ENCODE measurements at places on chromosomes 5 and 9.

DNA sequence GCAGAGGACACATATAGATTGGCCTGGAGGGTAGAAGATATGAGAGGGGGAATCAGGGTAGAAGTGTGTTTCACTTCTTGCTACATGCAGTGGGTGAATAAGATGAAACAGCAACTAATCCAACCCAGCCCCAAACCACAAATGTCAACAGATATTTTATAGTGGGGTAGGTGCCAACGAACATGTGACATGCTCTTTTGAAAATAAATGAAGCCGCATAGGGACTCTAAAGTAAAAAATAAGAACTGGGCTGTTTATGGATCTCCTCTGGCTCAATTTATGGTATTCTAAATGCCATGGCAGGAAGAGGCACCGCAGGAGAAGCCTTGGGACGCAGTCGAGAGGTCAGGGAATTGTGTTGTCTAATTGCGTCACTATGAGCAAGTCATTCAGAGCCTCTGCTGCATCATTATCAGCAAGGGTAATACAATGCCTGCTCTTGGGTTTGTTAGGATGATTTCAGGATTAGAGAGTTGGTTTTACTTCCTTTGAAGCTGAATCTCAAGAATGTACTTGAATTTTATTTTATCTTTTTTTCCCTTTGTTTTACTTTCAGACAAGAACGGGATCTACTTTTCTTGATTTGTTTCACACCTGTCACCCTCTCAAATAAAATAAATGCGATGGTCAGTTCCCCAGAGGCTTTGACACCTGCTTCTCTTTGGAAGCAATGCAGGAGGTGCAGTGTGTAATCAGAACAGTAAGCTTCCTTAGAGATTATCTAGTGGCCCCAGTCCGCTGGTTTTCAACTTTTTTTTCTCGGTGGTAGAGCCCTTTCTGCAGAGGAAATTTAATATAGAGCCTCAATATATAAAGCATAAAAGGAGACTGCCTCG, 375.6 kb upstream of the CLINT1 start:
- no peaks in the 10 kb centered on the region for H3K36me3 ChIP-seq
- H3K27me3 ChIP-seq = no peaks in the 10 kb centered on the region
- no peak overlapping the region for H3K27ac ChIP-seq

DNA sequence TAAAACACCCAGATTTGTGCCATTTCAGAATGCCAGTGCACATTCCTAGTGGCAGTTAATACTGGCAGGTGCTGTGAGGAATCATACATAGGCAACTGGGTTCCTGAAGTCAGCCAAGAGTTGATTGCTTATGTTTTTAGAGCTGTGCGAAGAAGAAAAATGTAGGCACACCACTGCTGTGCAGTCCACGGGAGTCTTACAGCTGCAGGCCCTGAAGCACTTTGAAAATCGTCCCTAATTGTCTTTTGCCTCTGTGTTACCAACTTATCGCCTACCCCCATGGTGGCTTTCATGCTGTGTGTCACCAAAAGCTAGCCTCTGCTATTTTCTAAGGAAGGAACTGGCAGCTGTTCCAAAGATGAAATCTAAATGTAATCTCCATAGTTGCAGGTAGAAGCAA, 263.9 kb downstream of the ARRDC3 start:
- H3K36me3 ChIP-seq = no peaks in the 10 kb centered on the region
- H3K27me3 ChIP-seq = peaks cover 7% of the 10 kb centered on the region
- peaks cover 7% of the 10 kb centered on the region for H3K4me1 ChIP-seq
- DNase-seq = no peak

DNA sequence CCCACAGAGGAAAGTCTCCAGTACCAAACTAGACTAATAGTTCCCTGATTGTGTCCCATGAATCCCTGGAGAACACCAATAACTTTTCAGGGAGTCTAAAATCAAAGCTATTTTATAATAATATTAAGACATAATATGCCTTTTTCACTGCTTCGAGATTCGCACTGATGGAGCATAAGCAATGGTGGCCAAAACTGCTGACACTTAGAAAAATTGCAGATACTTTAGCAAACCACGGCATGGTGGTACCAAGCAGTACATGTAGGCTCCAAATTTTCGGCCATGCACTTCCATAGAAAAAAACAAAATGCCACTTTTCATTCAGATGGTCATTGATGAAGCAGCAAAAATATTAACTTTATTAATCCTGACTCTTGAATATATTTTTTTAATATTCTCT, 100.3 kb upstream of the PCSK1 start:
- DNase-seq = no peak
- H3K27me3 ChIP-seq = peaks cover 7% of the 10 kb centered on the region
- H3K4me1 ChIP-seq = peaks cover 22% of the 10 kb centered on the region
- peaks cover 3% of the 10 kb centered on the region for H3K36me3 ChIP-seq

- DNase-seq = no peak
- H3K4me3 ChIP-seq = no peak overlapping the region
- peak overlapping the region; percentile 60 for H3K27ac ChIP-seq
- H3K4me1 ChIP-seq = peaks cover 60% of the 10 kb centered on the region
- peaks cover 35% of the 10 kb centered on the region for H3K36me3 ChIP-seq
Observed at GRCh38 chr9:130020618-130021017, 22.4 kb downstream of the FNBP1 start.

DNA sequence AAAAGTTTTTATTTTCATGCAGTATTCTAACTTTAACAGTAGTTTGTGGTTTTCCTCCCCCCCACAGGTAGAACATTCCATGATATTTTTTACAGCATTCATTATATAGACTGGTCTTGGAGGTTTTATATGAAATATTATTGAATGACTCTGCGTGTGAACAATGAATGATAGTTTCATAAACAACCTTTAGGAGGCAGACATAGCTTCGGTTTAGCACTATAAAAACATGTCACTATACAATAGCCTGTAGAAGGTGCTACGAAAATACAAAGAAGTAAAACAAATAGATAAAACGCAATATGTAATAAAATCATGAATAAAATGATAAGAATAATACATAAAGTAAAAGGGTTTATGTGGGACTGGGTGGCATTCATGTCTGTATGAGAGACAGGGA, 8.5 kb downstream of the KLF4 start:
- H3K36me3 ChIP-seq = no peaks in the 10 kb centered on the region
- H3K4me3 ChIP-seq = no peak overlapping the region
- no peak overlapping the region for H3K27ac ChIP-seq

DNA sequence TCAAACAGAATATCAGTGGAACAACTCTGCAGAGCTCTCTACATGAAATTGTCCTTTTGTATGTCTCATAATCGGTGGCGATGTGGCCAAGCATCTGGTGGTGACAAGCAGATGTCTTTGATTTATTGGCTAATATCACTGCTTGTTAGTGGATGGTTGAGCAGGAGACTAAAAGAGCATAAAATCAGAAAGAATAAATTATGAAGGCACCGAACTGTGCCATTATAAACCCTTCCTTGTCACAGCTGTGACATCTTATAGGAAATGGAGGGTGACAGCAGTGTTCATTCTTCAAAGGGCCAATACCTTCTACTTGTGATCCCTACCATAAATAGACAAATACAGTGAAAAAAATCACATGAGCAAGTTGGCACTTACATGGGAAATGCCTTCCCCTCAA, 1404.3 kb downstream of the MAT2B start:
- H3K27me3 ChIP-seq = no peaks in the 10 kb centered on the region
- no peak overlapping the region for H3K27ac ChIP-seq
- H3K4me1 ChIP-seq = no peaks in the 10 kb centered on the region
- H3K4me3 ChIP-seq = no peak overlapping the region
- no peak for DNase-seq
- H3K36me3 ChIP-seq = no peaks in the 10 kb centered on the region

- no peaks in the 10 kb centered on the region for H3K4me1 ChIP-seq
- H3K27me3 ChIP-seq = no peaks in the 10 kb centered on the region
- H3K36me3 ChIP-seq = no peaks in the 10 kb centered on the region
- no peak for DNase-seq
- no peak overlapping the region for H3K4me3 ChIP-seq
Observed at GRCh38 chr5:98268162-98268860, 505.2 kb upstream of the RGMB start.

DNA sequence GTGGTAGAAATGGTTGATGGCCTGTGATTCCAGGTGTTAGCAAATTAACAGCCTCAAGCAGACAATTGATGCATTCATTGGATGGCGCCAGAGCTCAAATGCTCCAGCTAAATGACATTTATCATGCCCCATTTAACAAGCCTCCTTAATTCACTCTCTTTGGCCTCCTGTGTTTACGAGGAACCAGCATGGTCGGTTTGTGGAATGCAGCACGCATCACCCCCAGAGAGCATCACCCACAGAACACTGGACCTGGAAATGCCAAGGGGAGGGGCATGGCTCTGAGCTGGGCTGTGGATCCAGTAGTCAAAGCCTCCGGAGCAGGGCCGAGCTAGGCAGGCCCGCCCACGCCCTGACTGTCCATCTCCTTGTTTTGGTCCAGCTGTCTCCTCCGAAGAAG, 434.0 kb downstream of the GADD45G start:
- no peaks in the 10 kb centered on the region for H3K36me3 ChIP-seq
- no peak overlapping the region for H3K27ac ChIP-seq
- H3K4me3 ChIP-seq = no peak overlapping the region
- DNase-seq = no peak
- H3K4me1 ChIP-seq = no peaks in the 10 kb centered on the region

- DNase-seq = peak; percentile 43
- H3K27me3 ChIP-seq = peaks cover 65% of the 10 kb centered on the region
- H3K4me1 ChIP-seq = peaks cover 42% of the 10 kb centered on the region
- peak overlapping the region; percentile 79 for H3K4me3 ChIP-seq
- peak overlapping the region; percentile 93 for H3K27ac ChIP-seq
Observed at GRCh38 chr5:181205761-181206649, 1.0 kb upstream of the TRIM7 start.
